HT1080 (cell line): ENCODE measurements at places on chromosomes 7 and 10.

DNA sequence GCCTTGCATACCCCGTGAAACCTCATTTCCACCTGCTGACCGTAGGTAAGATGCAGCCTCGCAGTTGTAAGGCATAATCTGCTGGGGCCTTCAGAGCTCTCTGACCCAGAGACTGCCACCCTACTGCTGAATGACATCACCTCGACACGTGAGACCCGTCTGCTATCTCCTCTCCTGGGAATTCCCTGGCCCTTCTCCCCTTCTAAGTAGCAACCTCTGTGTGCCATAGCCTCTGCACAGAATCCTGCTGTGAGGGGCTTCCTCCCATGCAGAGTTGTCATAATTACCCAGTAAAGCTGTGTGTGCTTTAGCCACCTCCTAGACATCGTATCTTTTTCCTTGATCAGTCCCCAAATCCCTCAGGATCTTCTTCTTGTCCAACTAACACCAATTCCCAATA is 106.7 kb downstream of the CACNB2 start:
- no peak for DNase-seq

DNA sequence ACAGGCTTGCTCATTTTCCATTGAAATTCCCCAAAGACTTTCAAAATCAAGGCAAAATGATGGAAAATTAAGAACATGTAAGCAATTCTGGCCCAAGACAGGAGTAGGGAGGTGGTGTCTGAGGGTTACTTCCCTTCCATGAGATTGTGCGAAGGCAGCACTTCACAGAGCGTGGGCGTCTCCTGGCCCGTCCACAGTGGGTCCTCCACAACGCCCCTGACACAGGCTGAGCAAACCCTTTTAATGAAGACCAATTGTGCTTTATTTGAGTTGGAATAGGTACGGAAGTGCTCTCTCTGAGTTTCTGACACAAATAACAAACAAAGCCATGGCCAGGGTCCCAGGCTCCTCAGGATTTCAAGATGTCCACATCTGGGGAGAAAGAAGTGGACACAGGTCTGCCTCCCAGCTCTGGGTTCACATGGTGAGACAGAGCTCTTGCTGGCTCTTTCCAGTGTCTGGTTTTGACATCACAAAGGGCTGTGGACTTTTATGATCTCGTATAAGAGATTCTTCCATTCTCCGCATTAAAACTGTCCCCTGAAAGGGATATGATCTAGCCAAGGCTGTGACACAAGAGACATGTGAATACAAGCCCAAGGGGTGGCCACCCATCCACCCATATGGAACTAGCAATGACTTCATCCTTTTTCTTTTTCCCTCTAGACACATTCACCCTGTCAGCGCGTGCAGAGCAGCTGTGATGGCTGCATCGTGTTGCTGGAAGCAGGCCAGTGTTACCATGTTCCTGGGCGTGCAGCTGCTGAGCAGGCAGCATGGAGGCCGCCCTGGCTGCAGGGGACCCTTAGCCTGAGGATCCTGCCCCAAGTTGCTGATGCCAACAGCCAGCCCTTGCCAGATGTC is 145.6 kb downstream of the ADAM12 start:
- DNase-seq = no peak

DNA sequence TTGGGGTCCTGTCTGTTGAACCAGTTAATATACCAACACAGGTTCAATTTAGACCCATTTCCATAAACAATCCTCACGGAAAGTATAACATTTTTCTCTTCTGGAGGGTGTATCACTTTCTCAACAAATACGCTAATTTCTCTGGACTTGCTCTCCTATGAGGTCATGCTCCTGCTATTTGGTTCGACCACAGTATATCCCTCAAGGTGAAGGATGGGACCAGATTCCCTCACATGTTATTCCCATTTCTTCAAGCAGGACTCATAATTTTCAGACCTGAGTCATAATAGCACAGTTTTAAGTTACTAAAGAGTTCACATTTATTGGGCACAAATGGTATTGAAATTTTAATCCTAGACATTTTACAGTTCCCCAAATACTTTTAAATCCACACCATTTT is 57.2 kb downstream of the ADAM12 start:
- peak; percentile 34 for DNase-seq

GRCh38 chr10:16585103-16585502 is 63.4 kb upstream of the C1QL3 start:
- no peak for DNase-seq

GRCh38 chr7:157662981-157663716 is 326.3 kb downstream of the DNAJB6 start:
- DNase-seq = no peak

DNA sequence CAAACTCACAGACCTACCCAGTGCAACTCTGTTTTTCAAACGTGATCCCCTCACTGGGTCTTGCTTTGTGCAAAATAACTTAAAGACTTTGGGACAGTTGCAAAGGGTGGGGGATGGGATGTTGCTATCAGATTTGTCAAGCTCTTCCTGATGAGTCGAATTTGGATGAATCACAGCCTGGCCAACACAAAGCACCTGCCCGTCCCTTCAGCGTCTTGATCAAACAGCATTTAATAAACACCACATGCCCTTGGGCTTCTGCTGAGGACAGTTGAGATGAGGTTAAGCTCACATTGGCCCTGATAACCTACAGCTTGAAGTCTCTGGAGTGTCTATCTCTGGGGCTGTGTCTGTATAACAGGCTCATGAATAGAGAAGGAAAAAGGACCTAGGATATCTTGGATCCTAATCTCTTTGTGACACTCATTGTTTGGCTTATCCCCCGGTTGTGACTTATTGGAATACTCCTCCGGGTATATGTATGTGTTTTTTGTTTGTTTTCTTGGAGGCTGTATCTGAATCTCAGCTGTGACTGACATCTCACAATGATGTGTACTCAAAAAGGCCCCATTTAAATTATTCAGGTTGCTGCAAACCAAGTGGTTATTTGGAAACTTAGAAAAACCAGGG is 132.6 kb upstream of the NAMPT start:
- DNase-seq = peak; percentile 38
